ENCODE measurements at places on chromosomes 11 and 22.

DNA sequence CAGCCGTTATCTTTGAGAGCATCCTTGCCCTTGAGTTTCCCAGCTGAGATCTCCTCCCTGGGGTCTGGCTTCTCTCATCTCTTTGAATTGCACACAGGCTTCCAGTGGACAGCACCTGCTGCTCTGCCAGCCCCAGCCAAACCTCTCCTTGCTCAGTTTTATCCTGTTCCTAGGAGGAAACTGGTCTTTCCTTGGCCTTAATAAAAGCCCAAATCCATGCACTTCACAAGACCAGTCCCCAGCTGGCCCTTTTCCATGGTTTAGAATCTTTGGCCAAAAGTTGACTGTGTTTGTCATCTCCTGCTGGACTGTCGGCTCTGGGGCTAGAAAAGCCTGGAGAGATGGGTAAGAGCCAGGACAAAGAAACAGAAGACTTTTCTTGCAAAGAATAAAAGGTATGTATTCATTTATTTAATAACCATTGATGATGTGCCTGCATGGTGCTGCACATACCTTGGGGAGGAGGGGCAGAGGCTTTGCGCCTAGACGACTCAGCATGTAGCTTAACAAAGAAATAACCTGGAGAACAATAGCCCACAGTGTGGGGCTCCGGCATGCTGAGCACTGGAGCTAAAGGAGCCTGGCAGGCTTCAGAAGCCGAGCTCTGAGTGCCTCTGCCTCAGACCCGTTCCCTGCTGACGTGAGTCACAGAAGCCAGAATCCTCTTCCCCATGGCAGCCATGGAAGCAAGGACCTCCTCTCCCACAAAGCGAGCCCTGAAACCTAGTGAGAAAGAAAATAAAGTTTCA lies 319.3 kb upstream of the B3GAT1 start:
- no peak for DNase-seq

DNA sequence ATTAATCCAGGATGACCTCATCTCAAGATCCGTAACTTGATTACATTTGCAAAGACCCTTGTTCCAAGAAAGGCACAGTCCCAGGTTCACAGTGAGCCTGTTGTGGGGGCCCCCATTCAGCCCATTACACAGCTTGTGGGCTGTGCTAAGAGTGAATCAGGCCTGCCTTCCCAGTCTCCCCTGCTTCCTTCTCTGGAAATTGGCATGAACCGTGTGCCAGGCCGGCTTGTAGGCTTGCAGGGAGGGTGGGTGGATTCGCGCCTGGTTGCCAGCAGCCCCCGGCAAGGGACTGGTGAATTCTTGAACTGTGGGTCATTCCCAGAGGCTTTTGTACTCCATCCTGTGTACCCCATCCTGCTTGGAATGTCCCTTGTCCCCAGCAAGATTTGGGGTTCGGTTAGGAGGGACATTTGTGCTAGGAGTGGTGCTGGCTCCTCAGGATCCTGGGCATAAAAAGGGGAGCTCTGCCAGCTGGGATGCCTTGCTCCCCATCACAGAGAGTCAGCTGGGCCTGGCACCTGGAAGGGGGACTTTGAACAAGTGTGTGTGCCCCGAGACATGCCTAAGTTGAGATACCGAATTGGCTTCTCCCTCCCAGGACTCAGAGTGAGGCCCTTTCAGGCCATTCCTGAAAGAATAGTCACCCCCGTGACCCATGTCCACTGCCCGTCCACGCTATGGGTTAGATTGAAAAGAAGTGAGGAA lies 818.2 kb downstream of the BRD1 start:
- no peak for DNase-seq

GRCh38 chr11:104060820-104061219 lies 24.4 kb downstream of the DDI1 start:
- DNase-seq, result no peak

- no peak for DNase-seq
Measured at GRCh38 chr11:113781682-113782081, 2.1 kb downstream of the CLDN25 start.

DNA sequence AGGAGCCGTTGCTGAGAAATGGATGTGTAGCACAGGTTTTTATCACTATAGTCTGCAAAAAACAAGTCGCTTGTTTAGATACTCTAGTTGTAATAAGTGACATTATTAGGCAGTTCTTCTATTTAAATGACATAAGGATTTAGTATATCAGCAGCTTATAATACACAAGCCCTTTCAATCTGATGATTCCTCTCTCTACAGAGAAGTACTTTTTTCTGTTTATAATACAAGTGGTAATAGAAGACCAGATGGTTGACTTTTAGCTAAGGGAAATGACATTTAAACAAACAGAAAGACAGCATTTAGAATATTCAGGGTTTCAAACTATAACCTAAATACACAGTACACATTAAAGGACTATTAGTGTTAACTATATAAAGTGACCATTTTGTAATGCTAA lies 60.4 kb downstream of the IMMP1L start:
- DNase-seq, result no peak

GRCh38 chr22:25688627-25689026 lies 53.4 kb upstream of the MYO18B start:
- DNase-seq, result no peak

DNA sequence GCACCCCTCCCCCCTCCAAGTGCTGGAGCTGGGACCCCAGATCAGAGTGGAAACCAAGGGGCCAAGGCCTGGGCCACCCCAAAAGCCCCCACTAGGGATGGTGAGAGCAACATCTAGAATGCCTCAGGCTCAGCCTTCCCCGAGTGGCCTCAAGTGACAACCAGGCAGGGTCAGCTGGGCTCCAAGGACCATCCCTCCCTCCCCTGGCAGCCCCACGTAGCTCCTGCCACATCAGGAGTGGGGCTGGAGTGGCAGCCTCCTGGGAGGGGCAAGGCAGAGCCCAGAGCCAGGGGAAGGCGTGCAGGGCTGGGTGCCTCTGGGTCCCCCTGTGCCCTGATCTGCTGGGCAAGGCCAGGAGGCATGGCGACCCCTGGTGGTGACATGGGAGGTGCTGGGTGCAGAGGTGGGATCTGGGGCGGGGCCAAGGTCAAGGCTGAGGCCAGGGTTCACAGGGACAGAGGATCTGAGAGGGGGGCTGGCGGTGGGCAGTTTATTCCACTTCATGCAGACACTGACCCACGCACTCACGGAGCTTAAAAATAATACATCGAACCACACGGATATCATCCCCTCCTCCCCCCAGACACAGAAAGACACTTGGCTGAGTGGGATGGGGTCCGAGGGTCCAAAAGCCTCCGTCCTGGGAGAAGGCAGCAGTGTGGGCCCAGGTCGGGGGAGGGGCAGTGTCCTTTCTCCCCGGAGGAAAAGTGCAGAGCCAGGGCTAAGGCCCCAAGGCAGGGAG lies 15.8 kb upstream of the EHD1 start:
- DNase-seq, result peak; percentile 89

GRCh38 chr11:33976495-33977199 lies 74.9 kb upstream of the CAPRIN1 start:
- DNase-seq, result no peak

DNA sequence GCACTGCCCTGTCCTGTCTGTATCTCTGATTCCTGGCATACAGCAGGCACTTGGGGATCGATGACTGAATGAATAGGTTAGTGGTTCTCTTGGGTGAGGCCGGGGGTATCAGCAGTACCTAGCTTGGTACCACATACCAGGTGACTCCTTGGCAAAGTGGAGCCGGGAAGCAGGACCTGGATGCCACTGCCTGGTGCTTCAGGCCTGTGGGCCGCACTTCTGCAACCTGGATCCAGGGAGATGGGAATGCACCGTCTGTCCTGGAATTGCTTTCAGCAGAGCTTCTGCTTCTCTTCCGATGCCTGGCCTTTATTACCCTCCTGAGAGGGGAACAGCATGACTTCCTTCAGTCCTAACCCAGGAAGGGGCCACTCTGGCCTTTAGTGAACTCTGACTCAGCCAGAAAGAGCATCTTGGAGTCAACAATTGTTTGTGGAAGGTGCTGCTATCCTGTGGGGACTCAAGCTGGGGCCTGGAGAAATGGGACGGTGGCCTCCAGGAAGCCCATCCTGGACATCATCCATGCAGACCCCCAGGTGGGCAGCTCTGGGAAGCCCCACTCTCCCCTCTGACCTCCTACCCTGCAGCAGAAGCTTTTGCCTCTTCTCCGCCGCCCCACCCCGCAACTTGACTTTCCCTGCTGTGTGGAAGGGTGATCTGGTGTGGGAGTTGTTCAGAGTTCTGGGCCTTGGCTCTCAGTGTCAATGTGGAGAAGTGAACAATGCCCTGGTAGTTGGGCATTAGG lies 5.1 kb downstream of the CD82 start:
- DNase-seq, result no peak

GRCh38 chr22:43346521-43346929 lies 3.4 kb upstream of the SCUBE1 start:
- peak; percentile 51 for DNase-seq
